Cortex of kidney (tissue), 1 donor: ENCODE measurements at places on chromosomes 6 and 20.

DNA sequence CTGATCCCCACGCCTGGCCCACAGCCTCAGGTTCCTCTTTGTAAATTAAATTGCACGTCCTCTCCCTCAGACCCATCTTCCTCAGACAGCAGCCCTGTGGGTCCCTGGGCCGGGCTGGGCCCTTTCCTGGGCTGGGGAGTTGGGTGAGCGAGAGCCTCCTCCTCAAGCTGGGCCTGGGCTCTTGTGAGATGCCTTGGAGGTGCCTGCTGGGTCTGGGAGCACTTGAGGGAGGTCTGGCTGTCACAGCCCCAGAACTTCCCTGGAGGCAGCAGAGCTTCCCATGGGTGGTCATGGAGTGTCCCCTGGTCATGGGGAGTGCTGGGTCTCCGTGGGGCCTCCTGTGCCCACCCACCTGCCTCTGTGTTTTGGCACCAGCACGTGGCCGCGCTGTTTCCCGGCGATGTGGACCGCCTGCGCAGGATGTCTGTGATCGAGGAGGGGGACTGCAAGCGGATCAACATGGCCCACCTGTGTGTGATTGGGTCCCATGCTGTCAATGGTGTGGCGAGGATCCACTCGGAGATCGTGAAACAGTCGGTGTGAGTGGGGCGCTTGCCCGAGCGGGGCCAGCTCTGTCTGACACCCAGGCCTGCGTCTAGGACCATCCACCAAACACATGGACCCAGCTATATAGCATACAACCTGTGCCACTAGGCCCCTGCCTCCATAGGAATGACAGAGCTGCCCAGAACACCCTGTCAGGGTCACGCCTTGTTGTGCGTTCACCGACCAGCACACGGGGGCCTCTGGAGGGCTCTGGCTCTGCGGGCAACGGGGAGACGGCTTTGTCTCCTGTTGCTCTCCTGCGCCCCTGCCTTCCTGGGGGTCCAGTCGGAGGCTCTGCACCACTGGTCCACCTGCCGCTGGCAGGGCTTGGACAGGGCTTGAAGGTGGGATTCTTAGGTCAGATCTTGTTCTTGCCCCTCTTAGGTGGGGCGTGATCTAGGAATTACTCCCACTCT, 33.0 kb downstream of the PYGB start:
- DNase-seq, result no peak

- DNase-seq, result no peak
Measured at GRCh38 chr6:38944655-38945279, 103.8 kb upstream of the GLP1R start.

DNA sequence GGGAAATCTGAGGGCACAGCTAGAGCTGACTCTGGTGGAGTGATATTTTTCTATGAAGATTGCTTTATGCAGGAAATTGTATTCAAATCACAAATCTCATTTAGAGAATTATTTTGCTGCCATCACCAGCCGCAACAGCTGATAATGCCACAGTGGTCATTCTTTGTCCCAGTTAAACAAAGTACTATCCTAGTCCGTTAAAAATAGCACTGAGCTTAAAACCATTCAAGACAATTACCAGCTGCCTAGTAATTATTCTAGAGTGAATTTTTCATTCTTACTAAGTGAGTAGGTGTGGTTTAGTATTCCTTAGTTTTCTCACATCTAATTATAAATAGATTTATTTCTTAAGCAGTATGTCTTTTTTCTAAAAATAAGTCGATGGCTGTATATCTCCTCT, 190.5 kb downstream of the SLC35F1 start:
- DNase-seq, result no peak

- DNase-seq, result no peak
Measured at GRCh38 chr6:134684423-134684795, 265.5 kb downstream of the ALDH8A1 start.

GRCh38 chr6:162671580-162672165, 55.9 kb downstream of the PRKN start:
- no peak for DNase-seq

DNA sequence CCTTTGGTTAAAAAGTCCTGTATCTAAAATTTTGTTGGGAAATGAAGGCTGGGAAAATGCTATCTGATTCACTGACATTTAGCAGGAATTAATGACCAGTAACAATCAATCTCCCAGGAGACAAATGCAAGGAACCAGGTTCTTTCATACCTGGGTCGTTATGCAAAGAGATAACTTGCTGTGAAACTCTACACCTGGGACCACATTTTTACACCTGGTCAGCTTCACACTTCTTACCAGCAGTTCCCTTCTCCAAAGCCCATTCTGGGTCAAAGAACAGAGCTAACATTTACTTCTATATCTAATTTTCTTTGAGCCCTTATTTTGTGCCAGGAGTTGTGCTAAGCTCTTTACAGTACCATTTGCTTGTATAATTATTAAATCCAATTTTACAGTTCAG, 27.4 kb upstream of the STXBP5 start:
- DNase-seq, result no peak

DNA sequence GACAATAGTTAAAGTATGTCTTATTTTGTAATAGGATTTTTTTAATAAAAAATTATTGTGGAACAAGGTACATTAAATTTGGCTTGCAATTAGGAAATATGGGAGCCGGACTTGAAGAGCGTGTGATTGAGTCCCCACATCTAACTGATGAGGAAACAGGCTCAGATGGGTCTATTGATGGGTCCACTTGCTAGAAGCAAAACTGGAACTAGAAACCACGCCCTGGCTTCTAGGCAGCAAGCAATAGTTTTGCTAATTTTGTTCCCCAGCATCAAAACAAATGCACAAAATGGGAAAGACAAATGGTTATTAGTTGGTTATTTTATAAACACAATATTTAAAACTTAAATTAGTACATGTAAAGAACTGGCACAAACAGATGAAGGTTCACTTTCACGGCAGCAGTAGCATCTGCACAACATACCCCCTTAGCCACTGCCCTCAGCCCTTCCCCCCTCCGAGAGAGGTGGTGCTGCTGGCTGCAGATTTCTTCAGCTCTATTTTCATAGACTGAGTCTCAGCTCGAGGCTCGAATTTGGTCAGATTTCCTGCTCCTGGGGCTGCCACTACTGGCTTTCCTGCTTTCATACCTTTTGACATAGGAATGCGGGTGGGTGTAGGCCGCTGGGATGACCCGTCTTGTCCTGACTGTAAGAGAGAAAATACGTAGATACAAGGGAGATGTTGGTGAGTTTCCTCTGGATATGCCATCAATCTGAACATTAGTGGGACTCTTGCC, 23.8 kb upstream of the TMEM30A start:
- no peak for DNase-seq

GRCh38 chr6:87941556-87942358, 105.9 kb upstream of the SPACA1 start:
- no peak for DNase-seq

DNA sequence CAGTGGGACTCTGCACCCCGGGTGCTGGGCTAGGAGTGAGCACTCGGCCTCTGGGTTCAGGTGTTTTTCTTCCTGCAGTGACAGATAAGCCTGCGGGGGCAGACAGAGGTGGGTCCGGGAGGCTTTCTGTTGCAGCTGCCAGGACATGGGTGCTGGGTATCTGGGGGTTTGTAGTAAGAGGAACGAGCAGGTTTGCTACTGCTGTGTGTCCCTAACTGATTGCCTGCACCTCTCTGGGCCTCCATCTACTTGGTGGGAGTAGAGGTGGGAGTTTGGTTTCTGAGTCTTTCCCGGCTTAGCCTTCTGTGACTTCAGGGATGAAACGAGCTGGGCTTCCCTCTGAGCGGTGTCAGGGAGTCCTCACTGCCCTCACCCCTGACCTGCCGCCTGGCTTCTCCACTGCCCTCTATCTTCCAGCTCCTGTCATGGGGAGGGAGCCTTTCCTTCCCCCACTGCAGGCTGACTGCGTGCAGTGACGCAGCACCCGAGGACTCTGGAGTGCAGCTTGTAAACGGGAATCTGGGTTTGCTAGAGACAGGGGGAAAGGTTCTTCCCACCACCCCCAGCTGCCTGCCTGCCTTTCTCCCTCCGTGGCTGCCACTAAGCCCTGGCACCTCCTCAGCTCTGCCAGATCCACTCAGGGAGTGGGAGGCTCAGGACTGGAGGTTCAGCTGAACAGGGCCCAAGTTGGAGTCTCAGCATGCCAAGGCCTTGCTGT, 6.7 kb downstream of the DLGAP4 start:
- no peak for DNase-seq

GRCh38 chr6:161903584-161904212, 629.8 kb upstream of the AGPAT4 start:
- no peak for DNase-seq

- no peak for DNase-seq
Measured at GRCh38 chr6:42217157-42217518, 523 bp downstream of the MRPS10 start.

DNA sequence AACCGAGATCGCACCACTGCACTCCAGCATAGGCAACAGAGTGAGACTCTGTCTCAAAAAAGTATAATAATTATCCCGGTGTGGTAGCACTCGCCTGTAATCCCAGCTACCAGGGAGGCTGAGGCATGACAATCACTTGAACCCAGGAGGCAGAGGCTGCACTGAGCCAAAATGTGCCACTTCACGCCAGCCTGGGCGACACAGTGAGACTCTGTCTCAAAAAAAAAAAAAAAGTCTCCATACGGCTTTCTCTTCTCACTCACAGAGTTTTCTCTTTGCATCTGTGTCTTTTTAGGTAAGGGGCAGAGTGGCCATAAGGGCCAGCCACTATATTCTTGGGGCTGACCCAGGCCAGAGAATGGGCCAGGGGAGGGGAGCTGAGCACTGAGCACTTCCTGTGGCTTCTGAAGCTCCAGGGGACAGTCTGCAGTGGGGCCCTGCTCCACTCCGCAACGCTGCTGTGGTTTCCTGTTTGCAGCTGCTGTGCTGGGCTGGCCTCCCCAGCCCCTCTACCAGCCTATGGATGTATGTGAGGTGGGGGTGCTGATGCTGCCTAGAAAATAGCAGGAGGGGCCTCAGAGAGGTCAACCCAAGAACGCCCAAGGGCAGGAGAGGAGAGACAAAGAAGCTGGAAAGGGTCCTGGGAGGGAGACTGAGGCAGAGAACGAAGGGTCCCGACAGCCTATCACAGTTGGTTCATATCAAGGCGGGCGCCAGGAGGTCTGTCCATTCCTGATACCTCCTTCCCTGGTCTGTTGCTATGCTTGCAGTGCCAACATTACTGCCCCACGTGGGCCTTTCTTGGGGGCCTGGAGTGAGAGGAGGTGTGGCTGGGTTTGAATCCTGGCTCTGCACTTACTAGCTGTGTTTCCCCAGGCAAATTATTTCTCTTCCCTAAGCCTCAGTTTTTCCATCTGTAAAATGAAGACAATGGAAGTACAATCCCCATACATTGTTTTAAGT, 16.0 kb downstream of the SLA2 start:
- no peak for DNase-seq

DNA sequence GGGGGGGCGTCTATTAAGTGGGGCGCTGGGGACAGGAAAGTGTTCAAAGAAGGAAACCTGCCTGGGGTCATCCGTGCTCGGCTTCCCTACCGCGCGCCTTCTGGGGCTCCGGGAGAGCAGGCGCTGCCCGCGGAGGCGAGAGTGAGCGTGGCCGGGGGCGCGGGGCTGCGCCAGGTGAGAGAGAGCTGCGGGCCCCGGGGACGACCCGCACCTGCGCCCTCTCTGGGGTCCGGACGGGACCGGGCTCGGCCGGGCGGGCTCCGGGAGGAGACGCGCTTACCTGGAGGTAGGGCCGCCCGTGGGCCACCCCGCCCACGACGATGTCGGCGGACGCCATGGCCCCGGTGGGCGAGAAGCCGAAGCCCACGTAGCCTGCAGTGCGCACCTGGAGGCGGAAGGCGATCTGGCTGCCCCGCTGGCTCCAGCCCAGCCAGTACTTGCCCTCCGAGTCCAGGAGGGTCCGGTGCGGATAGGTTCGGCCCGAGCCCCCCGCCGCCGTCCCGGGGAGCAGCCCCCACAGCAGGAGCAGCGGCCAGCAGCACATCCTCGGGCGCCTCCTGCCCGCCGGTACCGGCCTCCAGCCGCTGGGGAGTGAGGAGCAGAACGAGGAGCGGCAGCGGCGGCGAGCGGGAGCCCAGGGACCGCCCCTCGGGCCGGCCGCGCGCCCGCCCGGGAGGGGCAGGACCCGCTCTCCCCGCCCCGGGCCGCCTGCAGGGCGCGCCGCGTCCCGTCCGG, at the start of gene MOXD1:
MOXD1 (minus strand) TSS at position 593 of the 735 bp plus-strand sequence; CDS start at position 544, 49 bp downstream.
- DNase-seq, result no peak

DNA sequence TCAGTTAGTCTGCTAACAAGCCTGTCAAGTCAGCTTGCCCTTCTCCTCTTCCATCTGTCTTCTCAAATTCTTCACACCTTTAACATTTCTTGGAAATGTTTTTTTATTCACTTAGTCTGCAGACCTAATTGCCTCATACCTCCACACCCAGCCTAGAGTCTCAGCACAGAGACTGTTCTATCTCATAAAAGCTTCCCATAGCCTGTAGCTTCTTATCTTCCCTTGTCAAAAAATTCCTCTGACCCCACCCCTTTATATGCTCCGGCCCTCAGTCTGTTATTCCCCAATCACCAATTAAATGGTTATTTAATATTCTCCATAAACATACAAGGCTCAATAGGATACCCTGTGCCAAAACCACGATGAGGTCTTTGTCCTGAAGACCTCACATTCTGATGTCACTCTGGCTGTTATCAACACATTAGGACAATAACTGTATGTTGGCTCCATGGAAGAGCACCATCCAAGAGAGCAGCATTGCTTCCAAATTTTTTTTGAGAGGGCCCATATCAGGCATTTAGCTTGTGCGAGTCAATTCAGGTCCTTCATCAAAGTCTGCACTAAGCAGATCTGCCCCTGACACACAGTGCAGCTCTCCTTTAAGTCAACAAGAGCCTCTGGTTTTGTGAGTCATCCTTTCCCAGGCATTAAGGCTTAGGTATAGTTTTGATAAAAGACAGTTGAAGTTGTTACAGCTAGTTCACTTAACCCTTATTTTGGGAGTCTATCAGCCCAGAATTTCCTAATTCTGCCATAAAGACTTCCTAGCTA, 83.2 kb upstream of the TBX18 start:
- no peak for DNase-seq

DNA sequence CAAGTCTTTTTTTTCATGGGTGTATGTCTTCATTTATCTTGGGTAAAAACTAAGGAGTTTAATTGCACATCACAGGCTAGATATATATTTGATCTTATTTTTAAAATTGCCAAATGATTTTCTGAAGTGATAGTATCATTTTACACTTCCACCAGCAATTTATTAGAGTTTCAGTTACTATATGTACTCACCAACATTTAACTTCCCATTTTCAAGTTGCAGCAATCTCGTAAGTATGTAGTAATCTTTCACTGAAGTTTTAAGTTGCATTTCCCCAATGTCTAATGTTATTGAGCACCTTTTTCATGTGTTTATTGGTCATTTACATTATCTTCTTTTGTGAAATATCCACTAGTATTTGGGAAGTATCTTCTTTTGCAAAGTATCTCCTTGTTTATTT, 277.4 kb upstream of the CNR1 start:
- no peak for DNase-seq

- no peak for DNase-seq
Measured at GRCh38 chr6:118319894-118320649, 228.0 kb upstream of the PLN start.

DNA sequence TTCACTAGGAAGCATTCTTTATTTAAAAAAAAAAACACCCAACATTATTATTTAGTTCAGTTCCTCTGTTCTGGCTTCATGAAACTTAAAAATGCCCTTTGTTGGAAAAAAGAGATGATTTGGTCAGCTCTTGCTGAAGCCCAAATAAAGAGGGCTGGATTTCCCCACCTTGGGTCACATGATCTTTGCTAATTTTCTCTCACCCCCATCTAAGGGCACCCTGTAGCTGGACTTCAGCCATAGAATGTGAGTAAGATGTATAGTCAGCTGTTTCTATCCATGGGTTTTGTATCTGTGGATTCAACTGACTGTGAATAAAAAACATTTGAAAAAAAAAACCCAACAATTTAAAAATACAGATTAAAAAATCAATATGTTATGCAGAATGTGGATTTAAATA, 213.9 kb upstream of the SULF2 start:
- DNase-seq, result no peak
